ENCODE measurements at places on chromosomes 13 and 19.

- DNase-seq, result no peak
Measured at GRCh38 chr19:19223636-19224035, 11.9 kb downstream of the NCAN start.

DNA sequence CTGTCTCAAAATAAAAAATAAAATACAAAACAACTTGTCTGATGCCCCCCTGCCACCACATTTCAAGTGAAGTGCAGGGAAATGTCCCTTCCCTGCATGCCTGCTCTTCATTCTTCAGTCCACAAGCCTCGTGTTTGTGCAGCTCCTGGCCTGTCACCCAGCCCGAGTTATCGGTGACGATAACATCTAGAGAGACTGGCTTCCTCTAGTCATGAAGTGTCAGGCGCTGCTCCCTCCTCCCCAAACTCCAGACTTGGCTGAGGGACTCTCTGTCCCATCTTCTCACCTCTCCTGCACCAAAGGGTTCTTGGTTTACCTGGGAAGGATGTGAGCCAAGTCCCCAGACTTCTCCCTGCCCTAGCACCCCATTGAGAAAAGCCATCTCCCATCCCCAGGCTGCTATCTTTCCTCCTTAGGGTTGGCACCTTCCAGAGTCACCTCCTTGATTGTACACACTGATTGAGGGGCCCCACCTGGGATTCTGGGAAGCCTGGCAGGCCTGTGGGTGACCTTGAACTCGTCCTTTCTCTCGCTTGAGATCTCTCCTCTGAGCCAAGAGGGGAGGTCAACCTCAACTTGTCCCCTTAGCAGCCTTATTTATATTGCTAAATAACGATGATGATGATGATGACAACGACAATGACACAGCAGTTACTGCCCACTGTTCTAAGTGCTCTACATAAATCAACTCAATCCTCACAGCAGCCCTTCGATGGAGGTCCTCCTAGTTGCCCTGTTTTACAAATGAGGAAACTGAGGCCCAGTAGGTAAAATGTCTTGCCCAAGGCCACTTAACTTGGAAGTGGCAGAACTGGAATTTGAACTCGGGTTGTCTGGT lies 13.1 kb upstream of the PLAUR start:
- no peak for DNase-seq

GRCh38 chr19:46474211-46474610 lies 2.8 kb upstream of the PNMA8A start:
- DNase-seq, result no peak

- no peak for DNase-seq
Measured at GRCh38 chr19:32676895-32677359, 1.3 kb downstream of the RGS9BP start.

- DNase-seq, result no peak
Measured at GRCh38 chr19:13942023-13942684, 3.9 kb upstream of the PODNL1 start.

GRCh38 chr13:46145950-46146349 lies 36.0 kb downstream of the LCP1 start:
- DNase-seq, result no peak

GRCh38 chr19:53659292-53659691 lies 27.5 kb downstream of the DPRX start:
- DNase-seq, result no peak

DNA sequence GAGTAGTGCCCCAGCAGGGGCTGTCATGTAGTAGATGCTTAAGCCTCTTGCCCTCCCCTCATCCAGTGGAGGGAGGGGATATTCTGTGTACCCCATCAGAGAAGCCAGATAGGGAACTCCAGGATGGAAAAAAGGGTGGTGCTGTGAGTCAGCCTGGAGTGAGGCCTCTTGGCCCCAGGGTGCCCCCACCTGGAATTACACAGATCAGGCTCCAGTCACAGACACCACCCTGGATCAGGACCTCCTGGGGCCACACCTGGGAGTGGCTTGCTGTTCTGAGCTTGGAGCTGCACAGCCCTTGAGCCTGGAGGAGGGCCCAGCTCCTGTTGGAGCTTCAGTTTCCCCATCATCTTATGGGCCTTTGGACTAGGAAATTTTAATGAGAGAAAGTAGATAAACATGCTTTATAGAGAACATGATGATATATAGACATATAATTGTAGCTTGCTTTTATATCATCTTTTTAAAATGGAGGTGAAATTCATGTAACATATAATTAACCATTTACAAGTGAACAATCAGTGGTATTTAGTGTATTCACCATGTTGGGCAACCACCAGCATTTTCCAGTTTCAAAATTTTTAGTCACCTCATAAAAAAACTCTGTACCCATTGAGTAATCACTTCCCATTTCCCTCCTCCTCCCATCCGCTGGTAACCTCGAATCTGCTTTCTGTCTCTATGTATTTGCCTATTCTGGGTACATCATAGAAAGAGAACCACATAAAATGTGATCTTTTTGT lies 24.6 kb downstream of the CYP4F22 start:
- no peak for DNase-seq

- no peak for DNase-seq
Measured at GRCh38 chr19:16620018-16620417, 8.0 kb downstream of the MED26 start.

All from stimulated activated CD4-positive, alpha-beta T cell treated with anti-CD3 and anti-CD28 coated beads, Interleukin-12 subunit alpha, Interleukin-12 subunit beta, amount 100 ng/mL, for 48 hours (primary cell).